Glomerular endothelial cell (primary cell): ENCODE measurements at places on chromosomes 2 and 18.

- no peak for DNase-seq
Observed at GRCh38 chr2:215907147-215907546, 106.2 kb downstream of the MREG start.

GRCh38 chr2:44859337-44859736, 82.2 kb upstream of the SIX3 start:
- no peak for DNase-seq

DNA sequence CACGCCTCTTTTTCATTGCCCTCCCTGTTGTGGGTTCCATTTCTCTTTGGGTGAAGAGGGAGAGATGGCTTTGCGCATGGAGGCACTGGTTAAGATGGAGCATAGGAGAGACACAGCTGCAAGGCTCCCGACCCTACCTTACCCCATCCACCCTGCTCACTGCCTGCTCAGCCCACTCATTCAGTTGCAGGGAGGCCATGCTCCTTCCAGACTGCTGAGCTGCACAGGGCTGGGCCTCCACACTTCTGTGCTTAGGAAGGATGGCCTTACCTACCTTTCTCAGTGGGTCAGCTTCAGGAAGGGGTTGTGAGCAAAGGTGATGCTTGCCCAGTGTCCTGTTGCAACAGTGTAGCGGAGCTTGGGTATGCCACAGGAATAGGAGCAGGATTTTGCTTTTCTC, 127.8 kb downstream of the CTIF start:
- DNase-seq, result no peak

- no peak for DNase-seq
Observed at GRCh38 chr2:104859766-104860450, 6.0 kb downstream of the POU3F3 start.

DNA sequence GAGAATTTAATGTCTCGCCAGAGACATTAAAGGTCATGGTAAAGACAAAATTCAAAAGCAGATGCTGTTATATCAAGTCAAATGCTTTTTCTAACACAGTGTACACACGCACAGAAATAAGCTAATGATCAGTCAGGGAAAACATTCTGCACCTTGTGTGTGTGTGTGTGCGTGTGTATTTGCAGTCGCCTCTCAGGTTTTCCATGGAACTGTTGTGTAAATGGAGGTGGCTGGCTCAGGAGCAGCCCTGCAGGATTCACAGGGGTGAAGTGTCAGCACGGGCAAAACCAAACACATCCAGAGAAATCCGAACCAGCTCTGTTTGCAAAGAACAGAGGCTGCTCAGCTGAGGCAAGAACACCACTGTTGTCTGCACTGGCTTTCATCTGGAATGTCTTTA, 76.2 kb upstream of the YWHAQ start:
- DNase-seq, result no peak

DNA sequence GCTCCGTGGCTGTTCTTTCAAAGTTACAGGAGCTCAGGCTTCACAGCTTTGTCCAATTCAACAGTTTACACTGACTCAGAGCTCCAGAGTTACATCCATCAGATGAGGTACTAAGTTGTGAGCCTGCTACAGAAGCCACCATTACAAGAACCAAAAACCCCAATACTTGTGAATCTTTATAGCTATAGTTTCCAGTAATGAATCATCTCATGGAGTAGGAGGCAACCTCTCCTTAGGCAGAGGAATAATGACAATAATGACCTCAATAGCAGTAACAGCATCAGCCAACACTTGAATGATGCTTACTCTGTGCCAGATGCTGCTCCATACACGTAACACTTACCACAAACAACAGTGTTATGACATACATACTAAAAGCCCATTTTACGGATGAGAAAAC, 3.6 kb downstream of the ZC3H8 start:
- DNase-seq, result no peak

GRCh38 chr18:44937960-44938719, 257.5 kb downstream of the SETBP1 start:
- DNase-seq, result no peak

DNA sequence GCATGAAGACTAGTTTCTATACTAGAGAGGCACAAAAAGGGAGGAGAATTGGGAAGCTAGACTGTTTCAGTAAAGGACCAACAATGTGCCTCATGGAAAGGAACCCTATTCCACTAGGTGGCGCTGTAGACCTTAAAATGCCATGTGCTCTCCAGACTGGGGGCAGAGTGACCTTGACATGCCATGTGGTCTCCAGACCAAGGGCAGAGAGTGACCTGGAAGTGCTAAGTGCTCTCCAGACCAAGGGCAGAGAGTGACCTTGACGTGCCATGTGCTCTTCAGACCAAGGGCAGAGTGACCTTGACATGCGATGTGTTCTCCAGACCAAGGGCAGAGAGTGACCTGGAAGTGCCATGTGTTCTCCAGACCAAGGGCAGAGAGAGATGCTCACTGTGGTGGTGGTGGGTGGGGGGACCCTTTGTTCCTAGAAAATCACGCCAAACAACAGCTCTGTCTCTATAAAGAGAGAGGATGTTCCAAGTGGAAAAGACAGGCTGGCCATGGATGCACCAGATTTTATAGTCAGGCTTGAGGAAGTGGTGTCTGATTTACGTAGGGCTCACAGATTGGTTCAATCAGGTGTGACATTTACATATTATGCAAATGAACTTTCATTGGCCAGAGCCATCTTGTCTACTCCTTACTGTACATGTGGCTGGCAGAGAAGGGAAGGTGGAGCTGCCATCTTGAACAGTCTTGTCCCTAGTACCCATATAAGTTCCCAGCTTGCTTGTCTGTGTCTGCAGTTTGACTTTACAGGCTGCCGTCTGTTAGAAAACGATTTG, 344.0 kb upstream of the DDX18 start:
- DNase-seq, result no peak

GRCh38 chr2:13066676-13067075, 349.9 kb downstream of the TRIB2 start:
- no peak for DNase-seq

DNA sequence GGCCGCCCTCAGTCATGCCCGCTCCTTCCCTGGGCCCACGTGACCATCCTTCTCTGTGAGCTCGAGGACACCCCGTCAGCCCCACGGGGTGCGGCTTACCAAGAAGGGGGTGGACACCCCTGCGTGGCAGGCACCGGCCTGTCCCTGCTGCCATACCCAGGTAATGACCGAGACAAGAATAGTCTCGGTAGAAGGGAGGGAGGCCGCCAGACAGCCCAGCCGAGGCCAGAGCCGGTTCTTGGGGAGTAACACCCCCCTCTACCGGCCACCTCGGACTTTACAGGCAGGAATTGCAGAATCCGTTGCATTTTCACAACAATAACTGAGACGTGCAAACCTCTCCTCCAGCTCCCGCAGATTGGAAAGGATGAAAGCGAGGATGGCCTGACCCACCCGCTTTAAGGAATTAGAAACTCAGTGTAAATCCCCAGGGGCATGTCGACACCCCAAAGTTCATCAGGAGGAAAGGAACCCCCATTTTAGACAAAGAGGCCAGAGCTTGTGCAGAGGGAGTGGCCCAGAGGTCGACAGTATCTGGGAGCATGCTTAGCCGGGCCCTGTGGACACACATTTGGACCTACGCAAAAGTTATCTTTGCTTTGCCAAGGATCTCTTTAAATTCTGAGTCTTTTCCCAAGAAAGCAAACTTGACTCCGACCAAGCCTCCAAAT, 60.1 kb upstream of the GLI2 start:
- no peak for DNase-seq
